ENCODE measurements at places on chromosomes 4 and X. TPM values are rescaled to one million over a fixed set of nuclear protein-coding genes. Genes with fewer than 3 reads are reported as not detected.

DNA sequence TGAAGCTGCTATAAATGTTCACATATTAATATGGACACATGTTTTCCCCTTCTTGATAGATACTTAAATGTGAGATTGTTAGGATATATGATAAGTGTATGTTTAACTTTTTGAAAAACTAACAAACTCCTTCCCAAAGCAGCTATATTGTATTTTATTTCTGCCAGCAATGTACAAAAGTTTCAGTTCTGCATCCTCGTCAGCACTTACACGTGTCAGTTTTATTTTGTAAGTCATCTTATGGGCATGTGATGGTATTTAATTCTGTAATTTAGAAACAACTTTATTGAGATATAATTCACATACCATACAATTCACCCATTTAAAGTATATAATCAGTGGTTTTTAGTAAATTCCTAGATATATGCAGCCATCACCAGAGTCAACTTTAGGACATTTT lies 31.6 kb downstream of the RAPGEF2 start:
- peaks cover 9% of the 10 kb centered on the region for H3K4me1 ChIP-seq
- no peak for DNase-seq
- H3K4me3 ChIP-seq = no peak overlapping the region
- no peak overlapping the region for H3K27ac ChIP-seq

DNA sequence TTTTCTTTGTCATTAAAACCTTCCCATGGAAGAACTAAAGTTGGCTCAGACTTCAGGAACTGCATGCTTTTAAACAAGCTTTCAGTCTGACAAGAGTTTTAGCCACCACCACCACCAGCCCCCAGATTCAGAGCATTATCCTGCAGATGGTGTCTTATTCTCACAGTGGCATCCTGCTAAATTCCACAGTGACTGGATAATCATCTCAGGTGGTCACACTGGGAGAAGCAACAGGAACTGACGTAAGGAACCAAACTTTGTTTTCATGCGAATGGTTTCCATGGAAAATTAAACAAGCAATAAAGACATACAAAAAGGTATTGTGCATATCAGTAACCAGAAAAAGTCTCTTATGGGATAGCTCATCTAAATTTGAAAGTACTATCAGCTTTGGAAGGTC lies 370.7 kb downstream of the FBXW7 start:
- H3K4me1 ChIP-seq = peaks cover 3% of the 10 kb centered on the region
- no peak overlapping the region for H3K4me3 ChIP-seq
- no peak overlapping the region for H3K27ac ChIP-seq
- no peaks in the 10 kb centered on the region for H3K27me3 ChIP-seq

GRCh38 chr4:26764231-26764630 lies 96.4 kb upstream of the STIM2 start:
- H3K4me3 ChIP-seq = no peak overlapping the region
- no peaks in the 10 kb centered on the region for H3K27me3 ChIP-seq
- H3K36me3 ChIP-seq = no peaks in the 10 kb centered on the region
- no peak overlapping the region for H3K27ac ChIP-seq
- no peak for DNase-seq

The SOX3 gene
- 38.9 TPM for total RNA-seq

All from H1 (cell line).